ENCODE measurements at places on chromosomes 6 and 20.

DNA sequence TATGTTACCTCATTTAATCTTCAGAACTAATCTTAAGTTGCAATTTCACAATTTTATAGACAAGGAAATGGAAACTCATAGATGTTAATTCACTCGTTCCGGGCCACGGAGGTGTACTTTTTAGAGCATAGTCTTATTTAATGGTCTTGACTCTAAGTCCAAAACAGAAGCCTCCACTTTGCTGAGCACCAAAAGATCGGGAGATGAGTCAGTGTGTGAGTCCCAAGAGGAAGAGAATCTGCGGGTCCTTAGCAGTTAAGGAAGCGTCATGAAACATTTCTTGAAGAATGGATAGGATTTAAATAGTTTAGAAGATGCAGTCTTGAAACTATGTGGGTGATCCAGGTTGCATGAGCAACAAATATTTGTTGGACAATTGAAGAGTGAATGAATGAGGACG, 231.8 kb upstream of the QKI start:
- DNase-seq, result no peak

- no peak for DNase-seq
Measured at GRCh38 chr20:8424010-8424409, 291.9 kb downstream of the PLCB1 start.

GRCh38 chr20:46872328-46873211, 22.1 kb upstream of the EYA2 start:
- DNase-seq, result no peak

- DNase-seq, result no peak
Measured at GRCh38 chr6:46062312-46062711, 46.7 kb upstream of the CLIC5 start.

- no peak for DNase-seq
Measured at GRCh38 chr20:16020971-16021370, 552.3 kb downstream of the KIF16B start.

GRCh38 chr6:17565399-17565798, 34.7 kb upstream of the FAM8A1 start:
- DNase-seq, result no peak

- no peak for DNase-seq
Measured at GRCh38 chr6:72954716-72955115, 270.6 kb downstream of the KHDC1L start.

DNA sequence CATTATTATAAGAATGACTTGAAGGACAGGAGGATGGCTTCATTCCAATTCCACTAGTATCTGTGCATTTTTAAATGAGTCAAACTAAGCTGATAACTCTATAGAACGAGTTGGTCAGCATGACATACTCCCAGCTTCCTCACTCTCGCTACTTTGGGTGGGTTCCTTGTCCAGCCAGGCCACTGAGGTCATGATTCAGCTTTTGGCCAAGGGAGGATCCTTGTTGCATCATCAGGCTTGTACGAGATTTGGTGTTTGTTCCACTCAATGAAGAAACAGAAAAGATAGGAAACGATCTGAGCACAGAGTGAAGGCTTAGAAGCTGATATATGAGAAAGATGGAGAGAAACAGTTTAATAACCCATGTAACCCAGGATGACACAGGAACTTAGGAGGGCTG, 19.8 kb downstream of the NEDD9 start:
- DNase-seq, result no peak

DNA sequence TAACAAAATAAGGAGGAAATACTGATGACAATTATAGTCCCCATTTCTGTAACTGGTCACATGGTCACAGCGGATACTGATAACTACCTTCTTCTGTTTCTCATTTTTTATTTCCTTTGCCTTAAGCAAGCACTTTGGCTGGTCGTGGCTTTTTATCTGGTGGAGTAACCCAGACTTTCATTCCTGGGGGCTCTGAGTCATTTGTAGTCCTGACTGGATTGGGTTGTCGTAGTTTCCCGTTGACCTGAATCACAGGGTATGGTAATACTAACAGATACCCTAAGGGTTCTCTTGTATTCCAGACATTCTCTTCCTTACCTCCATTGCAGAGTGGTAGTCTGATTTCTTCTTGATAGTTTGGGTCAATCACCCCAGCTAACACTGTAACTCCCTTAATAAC, 500.3 kb upstream of the ADGRB3 start:
- DNase-seq, result no peak

- DNase-seq, result no peak
Measured at GRCh38 chr20:63937596-63937995, 18.6 kb downstream of the UCKL1 start.

GRCh38 chr6:143896126-143896860, 32.0 kb downstream of the ZC2HC1B start:
- DNase-seq, result no peak

DNA sequence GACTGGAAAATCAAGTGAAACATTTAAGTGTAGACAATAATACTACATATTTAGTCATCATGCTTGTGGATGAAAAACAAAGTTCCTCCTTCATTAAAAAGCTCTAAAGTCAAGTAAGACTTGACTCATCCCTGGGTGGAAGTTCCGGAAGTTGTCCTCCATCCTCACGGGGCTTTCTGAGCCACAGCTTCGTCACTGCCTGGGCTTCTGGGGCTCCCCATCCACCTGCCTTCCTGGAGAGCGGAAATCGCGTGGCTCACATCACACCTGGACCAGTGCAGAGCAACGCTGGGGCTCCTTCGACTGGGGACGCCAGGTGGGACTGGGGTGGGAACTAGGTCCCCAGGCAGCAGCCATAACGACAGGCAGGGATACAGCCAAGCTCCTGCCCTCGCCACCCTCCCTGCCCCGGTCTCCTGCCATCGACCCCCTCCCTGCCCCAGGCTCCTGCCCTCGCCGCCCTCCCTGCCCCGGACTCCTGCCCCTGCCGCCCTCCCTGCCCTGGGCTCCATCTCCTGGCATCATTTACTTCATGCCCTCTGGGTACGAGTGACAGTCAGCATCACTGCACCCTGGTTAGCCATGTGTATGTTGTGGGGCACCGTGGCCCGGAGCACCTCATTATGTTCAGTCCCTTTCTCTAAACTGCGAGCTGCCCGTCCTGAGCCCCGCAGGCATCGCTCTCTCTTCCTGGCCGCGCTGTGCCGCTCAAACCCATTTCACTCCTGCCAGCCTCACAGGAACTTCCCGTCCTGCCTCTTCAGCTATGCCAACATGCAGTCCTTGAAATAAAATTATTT, 12.9 kb downstream of the THBS2 start:
- no peak for DNase-seq

GRCh38 chr6:16704401-16705045, 56.7 kb downstream of the ATXN1 start:
- DNase-seq, result no peak

GRCh38 chr6:151051164-151051563, 185.7 kb downstream of the MTHFD1L start:
- DNase-seq, result no peak

GRCh38 chr6:132484680-132485018, 28.3 kb downstream of the STX7 start:
- DNase-seq, result no peak

GRCh38 chr6:95636552-95637431, 59.5 kb downstream of the MANEA start:
- no peak for DNase-seq

DNA sequence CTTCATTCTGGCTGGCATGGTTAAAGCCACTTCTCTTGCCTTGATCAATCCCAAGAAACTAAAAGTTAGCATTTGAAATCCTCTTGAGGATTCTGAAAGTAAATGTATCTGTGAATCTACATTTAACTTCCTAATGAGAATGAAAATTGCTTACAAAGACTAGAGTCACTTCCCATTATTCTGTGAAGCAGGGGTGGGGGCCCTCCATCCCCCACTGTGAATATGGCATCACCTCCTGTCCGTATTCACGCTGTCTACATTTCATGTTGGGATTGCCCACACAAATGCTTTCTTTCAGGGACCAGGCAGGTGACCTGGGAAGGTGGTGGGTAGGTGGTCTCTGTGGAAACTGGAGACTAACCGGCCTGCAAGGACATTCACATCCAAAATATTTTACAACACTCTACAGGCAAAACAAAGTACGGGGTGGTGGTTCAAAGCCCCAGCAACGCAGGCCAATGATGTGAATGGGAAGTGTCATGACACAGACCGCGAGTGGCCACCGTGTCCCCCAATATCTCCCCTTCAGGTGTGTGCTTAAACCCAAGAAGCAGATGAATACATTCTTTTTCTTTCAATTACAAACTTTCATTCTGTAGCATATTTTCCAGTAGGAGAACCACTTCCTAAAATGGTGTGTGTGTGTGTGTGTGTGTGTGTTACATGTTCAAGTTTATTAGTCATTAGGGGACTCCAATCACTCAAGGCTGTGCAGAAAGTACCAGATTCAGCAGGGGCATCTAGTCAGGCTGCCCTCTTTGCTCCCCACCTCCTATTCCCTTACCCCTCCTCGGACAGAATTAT, 132.2 kb downstream of the PRND start:
- DNase-seq, result no peak

DNA sequence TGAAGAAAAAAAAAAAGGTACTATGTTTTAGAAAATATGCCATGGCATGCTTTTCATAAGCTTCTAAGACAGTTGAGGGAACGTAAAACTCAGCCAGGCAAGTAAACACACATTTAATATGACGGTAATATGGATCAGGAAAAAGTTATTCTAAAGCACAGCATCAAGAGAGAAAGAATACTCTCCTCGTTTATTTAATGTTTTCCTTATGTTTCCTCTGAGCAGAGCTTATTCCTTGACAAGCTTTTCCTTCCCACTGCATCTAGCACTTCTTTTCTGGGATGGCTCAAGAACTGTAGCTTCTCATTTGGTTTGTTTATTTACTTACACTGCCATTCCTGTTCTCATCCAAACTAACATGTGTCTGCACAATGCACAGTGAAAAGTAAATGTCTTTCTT, 2.7 kb upstream of the RSPO3 start:
- DNase-seq, result no peak

DNA sequence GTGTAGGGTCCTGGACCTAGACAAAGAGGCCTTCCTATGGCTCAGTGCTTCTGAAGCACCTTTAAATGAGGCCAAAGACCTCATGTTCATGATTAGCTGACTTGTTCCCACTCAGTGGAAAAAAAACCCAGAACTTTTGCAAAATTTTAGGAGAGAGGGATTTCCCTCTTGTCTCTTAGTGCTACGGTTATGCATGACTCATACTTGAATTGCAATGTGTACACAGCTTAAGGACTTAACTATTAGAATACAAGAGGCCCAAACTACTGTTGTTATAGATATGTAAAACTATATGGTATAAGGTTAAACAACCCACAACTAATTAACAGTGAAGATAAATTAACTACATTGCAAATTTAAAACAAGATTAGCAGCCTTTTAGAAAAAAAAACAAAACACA, 32.3 kb upstream of the HLA-A start:
- no peak for DNase-seq

- no peak for DNase-seq
Measured at GRCh38 chr20:17943343-17943742, 25.3 kb downstream of the SNX5 start.

GRCh38 chr6:75735491-75736186, 13.4 kb upstream of the MYO6 start:
- no peak for DNase-seq

- DNase-seq, result no peak
Measured at GRCh38 chr6:14520029-14520428, 402.5 kb downstream of the CD83 start.

GRCh38 chr6:21601932-21602390, 8.4 kb downstream of the SOX4 start:
- no peak for DNase-seq

- no peak for DNase-seq
Measured at GRCh38 chr6:93407186-93407585, 12.2 kb downstream of the EPHA7 start.

DNA sequence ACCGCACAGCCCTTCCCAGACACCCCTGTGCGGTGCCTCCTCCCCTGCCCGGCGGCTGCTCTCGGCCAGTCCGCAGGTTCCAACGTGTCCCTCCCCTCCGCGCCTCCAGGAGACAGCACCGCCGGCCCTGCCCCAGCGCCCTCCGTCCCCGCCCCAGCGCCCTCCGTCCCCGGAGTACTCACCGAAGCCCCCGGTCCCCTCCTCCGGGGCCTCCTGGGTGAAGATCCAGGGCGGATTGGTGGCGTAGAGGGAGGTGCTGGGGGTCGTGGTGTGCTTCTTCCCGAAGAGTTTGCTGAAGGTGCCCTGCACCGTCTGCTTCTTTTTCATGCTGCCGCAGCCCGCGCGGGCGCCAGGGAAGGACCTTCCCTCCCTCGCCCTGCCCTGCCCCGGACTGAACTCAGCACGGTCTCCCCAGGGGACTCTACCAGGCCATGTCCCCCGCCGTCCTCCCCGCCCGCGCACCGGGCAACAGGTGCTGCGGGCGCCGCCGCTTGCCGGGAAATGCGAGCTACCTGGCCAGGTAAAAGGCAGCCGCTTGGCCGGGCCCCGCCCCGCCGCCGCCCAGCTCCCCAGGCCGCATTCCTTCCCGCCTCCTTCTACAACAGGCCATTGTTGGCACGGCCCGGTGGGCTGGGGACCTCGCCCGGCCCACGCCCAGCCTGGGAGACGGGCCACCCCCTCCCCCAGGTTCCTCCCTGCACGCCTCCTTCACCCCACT, at the start of gene C6orf132:
Gene C6orf132, minus strand, starts transcription at position 503 of the 718 bp plus-strand sequence. Its CDS starts 176 bp downstream, at position 327.
- DNase-seq, result no peak

GRCh38 chr6:102581378-102582124, 1188.0 kb downstream of the GRIK2 start:
- no peak for DNase-seq

DNA sequence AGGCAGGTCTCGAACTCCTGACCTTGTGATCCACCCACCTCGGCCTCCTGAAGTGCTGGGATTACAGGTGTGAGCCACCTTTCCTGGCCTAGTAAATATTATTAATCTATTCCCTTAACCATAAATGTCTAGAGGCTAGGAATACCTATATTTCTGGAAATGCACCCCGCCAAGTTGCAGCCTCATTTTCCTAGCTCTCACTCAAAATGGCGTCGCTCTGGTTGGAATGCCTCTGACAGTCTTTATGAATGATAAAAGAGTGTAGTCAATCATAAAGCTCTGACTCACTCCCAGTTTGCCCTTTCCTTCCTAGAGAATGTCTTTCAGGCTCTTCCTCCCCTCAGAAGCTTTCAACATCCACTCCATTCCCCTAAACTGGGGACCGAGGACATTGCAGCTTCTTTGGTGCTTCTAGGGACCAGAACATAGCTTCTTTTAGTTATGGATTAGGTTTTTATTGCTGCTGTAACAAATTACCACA, 14.1 kb upstream of the TRIM26 start:
- no peak for DNase-seq

Measured in effector CD8-positive, alpha-beta T cell (primary cell).